ENCODE measurements at places on chromosomes 16 and 17.

DNA sequence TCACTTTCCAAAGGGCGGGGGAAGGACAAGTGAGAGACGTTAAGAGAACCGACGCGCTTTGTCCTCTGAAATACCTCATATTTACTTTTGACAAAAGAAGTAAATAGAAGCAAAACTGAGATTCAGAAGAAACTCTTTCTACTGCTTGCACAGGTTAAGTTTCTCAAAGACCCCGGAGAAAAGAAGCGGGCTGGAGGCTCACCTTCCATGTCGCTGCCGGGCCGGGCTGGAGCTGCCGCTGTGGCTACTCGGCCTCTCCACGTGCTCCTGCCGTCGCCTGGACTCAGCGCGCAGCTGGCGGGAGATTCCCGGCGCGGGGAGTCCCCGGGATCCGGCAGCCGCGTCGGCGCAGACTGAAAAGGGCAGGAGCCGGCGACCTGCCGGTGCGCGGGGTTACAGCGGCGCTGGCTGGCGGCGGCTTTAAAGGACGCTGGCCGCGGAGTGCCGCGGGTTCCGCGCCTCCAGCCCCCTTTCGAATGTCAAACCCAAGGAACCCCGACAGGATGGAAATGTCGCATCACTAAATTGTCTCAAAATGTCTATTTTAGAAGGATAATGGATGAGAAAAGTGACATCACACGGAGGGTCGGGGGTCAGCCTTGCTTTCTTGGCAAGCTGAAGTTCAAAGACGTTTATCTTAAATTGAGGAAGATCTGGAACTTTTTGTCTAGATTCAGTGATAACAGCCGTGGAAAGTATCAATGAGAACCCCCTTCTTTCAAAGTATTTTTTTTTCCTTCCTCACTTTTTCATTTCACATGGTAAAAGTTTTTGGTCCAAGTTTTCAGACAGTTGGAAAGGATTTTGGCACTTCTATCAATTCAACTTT, at the start of gene IKZF3:
Gene IKZF3, minus strand, starts transcription at position 395 of the 829 bp plus-strand sequence. Its CDS starts 186 bp downstream, at position 209.
- no peak for DNase-seq

DNA sequence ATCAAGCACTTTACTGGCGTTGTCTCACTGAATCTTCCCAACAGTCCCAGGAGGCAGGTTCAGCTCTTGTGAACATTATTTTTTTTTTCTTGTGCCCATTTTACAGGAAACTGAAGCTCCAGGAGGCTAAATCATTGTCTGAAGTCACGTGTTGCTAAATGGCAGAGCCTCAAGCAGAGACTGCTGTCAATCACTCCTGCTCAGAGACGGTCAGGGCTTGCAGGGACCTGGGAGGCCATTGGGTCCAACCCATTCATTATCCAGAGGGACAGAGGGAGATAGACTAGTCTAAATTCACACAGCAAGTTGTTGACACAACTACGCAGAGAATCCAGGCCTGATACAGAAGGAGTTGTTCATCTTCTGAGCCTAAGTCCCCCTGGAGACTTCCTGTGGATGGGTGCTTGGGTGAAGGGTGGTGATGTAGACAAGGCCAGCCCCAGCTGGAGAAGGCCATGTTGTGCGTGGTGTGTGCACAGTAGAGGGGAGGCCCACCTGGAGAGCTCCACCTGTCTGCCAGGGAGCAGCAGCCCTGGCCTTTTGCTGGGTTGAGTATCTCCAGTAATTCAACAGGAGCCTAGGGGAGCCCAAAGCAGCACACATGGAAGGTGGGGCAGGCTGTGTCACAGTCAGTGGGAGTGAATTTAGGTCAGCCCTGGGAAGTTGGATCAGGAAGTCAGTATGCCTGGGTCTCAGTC, 24.3 kb upstream of the C1QL1 start:
- no peak for DNase-seq

- no peak for DNase-seq
Measured at GRCh38 chr16:75317101-75317522, 65.7 kb upstream of the BCAR1 start.

- no peak for DNase-seq
Measured at GRCh38 chr17:43723697-43724359, 34.8 kb downstream of the SOST start.

DNA sequence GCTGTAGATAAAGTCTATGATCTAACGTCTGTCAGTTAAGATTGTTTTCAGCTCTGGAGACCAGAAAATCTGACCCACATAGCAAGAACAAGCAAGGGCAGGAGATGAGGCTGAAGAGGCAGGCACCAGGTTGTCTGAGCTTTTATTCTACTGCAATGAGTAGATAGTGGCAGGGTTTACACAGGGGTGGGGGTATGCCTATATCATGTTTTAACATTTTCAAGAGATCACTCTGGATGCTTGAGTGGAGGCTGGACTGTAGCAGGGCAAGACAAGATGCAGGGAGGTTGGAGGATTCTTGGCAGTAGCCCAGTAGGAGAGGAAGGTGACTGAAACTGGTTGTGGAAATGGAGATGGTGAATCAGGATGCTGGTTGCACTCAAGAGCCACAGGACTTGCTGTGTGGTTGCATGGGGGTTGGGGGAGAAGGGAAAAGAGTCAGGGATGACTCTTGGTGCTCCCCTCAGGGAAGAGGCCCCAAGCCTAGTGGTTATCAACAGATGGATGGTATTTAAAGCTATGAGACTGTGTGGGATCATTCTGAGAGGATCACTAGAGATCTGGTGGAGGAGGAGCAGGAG, 143.1 kb upstream of the KCNJ18 start:
- no peak for DNase-seq

GRCh38 chr16:89383095-89384003, 107.0 kb downstream of the ANKRD11 start:
- no peak for DNase-seq

DNA sequence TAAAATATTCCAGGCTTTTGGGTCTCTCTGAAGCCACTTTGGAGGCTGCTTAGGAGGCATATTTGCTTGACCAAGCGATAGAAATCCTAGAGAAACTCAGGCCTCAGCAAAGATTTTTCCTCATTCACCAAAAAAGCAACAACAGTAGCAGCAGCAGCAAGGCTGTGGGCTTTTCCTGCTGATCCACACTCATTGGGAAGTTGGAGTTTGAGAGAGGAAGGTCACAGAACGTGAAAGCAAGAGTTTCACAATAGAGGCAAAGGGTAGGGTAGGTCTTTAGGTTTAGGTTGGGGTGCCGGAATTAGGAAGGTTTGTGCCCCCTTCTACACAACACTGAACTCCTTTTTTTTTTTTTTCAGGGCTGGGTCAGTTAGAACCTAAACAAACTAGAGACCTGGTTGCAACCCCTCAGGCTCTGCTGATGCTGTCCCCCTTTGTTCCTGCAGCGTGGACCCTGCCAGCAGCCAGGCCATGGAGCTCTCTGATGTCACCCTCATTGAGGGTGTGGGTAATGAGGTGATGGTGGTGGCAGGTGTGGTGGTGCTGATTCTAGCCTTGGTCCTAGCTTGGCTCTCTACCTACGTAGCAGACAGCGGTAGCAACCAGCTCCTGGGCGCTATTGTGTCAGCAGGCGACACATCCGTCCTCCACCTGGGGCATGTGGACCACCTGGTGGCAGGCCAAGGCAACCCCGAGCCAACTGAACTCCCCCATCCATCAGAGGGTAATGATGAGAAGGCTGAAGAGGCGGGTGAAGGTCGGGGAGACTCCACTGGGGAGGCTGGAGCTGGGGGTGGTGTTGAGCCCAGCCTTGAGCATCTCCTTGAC, 2.0 kb downstream of the TMUB2 start:
- DNase-seq, result no peak

- peak; percentile 59 for DNase-seq
Measured at GRCh38 chr17:17682737-17683680, 1.8 kb downstream of the RAI1 start.

DNA sequence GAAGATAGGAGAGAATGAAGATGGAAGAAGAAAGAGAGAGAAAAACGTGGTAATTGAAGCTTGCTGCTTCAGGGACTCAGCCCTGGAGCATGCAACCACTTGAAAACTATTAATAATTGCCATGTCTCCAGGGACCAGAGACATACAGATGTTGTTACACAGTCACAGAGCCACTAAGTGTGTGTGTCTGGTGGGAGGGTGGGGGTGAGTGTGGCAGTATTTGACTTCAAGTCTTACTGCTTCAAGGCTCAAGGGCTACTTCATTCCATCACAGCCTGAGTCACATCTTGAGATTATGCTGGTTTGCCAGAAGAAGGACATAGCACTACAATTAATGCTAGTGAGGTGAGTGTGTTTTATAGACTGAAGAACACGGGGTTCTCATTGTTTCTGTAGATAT, 202.2 kb downstream of the CDH8 start:
- no peak for DNase-seq

DNA sequence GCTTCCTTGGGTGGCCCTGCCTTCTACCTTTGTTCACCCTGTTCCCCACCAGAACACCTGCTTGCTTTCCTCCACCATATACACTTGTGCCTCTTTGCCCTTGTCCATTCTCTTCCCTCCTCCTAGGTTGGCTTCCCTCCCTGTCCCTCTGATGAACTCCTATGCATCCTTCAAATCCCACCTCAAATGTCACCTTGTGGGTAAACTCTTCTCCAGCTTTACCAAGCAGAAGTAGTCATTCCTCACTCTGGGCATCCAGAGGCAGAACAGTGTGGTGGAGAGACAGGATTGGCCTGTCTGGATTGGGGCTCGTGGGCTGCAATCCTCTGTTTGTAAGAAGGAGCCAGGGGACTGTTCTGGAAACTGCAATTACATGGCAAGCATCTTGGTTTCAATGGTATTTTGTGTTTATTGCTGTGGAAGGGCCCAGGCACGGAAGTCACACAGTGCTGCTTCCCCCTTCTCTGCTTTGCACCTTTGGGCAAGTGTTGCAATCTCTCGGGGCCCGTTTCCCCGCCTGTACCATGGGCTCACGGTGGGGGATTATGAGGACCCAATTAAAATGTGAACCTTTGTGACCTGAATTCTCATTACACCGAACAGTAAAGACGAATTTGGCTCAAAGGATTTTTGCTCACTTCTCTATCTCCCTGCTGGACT, 21.9 kb upstream of the NXPH3 start:
- DNase-seq, result no peak

DNA sequence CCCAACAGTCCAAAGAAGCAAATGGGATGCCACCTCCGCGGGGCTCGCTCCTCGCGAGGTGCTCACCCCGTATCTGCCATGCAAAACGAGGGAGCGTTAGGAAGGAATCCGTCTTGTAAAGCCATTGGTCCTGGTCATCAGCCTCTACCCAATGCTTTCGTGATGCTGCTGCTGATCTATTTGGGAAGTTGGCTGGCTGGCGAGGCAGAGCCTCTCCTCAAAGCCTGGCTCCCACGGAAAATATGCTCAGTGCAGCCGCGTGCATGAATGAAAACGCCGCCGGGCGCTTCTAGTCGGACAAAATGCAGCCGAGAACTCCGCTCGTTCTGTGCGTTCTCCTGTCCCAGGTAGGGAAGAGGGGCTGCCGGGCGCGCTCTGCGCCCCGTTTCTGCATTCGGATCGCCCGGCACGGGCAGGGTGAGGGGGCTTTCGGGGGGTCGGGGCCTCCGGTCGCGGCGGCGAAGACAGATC, at the start of gene CDH13:
Gene CDH13, plus strand, starts transcription at position 179 of the 471 bp plus-strand sequence.
- peak; percentile 23 for DNase-seq

DNA sequence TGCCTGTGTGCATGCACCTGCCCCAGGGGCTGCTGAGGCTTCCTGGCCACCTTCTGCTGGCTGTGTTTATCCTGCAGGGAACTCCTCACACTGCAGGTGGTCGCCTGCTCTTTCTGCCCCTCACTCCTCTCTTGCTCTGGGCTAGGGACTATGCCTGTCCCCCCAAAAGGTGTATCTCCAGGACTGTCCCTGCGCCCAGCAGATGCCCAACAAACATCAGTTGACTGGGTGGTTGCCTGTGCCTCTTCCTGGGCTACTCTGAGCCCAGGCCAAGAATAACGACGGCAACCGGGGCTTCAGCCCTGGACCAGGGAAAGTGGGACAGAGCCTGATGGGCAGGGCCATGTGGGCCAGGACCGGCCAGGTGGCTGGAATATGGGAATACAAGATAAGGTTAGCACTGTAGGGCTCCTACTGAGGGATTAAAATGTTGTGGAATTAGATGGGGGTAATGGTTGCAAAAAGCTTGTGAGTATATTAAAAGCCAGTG, 55.4 kb downstream of the VAC14 start:
- DNase-seq, result no peak

DNA sequence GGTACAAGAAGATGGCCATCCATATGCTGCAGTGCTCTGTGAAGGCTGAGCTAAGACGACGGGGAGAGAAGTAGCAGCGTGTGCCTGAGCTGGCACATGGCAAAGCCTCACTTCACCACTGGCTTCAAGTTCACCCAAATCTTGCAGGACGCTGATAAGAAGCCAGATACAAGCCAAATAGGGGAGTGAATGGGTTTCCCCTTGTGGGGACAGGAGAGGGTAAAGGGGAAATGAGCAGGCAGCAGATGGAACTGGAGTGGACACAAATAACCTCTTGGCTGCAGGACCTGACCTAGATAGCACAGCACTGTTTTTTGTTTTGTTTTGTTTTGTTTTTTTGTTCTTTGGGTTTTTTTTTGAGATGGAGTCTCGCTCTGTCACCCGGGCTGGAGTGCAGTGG, 21.0 kb upstream of the PITPNA start:
- no peak for DNase-seq

DNA sequence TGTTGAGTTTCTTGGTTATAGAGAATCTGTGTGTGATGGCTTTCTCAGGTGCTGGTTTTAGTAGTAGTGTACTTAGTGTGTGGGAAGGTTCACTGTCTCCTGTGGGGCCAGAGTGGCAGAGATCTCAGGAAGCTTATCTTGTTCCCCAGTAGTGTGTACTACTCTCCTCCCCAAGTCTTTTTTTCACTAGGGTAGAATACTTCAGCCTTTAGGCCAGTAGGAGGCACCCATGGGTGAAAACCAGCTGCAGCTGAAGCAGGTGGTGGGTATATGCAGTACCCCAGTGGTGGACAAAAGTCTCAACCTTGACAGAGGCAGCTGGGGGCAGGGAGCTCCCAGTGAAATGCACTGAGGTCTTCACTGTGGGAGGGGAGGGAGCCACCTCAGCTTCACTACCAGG, 109.9 kb downstream of the PHKB start:
- DNase-seq, result no peak

DNA sequence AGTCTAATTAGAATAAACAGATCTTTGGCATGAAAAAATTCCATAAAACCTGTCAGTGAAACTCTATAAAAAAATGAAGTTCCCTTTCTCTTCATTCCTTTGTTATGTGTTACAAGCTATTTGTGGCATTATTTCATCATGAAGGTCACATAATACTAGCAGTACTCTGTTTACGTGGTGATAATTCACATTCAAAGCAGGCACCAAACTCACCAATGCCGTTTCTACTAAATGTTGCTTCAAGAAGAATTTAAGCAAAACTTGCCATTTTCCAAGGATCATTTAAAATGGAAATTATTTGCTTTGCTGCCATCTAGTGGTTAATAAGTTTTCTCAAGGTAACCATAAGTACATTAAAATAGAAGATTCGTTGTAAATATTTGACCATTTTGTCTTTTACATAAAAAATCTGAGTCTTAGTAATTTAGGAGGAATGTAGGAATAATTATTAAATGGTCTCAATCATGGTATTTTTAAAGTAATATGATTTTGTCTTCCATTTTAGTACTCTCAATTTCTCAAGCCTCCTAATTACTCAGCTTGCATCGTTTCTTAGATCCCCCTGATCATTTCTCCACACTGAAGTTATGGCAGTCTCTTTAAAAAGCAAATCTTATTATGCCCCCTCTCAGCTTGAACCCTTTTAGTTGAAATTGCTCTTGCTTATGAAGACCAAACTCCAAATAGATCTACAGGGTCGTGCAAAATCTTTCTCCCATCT, 80.8 kb downstream of the OMG start:
- peak; percentile 59 for DNase-seq

Measured in AG04450 (cell line).